Spinal cord (tissue), 10 donors: ENCODE measurements at places on chromosomes 5 and 9. TPM values are rescaled to one million over a fixed set of nuclear protein-coding genes. Genes with fewer than 3 reads are reported as not detected.

- H3K4me1 ChIP-seq: no peaks in the 10 kb centered on the region
- H3K36me3 ChIP-seq: peaks cover 46% of the 10 kb centered on the region
- H3K27me3 ChIP-seq: no peaks in the 10 kb centered on the region
- H3K4me3 ChIP-seq: no peak overlapping the region
- DNase-seq: no peak
These were observed 44.2 kb upstream of the TDRD7 start for GRCh38 chr9:97367729-97368128.

DNA sequence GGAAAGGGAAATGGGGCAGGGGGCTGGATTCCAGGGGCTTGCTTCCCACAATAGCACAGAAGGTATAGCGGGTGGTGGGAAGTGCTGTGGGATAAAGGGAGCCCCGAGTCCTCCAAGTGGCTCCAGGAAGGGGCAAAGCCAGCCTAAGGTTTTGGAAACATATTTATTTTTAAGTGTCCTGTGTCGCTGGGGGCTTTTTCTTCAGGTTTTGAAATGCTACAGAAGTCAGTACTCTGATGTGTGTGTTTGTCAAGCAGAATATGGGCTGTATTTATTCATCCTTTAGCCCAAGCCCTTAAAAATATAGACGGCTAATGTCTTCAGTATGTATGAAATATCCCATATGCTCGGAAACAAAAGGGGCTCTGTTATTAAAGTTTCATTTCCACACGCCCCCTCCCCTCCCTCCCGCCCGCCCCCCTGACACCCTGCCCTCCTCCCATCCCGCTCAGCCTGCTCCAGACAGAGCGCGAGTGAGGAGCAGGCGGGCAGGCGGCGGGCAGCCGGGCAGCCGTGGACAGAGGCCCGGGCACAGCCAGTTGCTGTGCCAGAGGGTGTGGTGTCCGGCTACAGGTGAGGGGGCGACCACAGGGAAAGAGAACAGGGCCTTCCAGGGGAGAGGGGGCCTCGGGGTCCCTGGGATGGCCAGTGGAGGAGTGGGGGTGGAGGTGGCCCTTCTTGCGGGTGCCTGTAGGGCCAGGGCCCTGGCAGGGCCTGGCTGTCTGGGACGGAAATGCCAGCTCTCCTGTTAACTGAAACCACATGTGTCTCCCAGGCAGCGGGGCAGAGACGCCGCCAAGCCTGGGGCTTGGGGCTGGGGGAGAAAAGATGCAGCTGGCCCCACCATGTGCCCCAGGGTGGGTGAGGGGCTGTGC lies 39.6 kb upstream of the SYNPO start:
- H3K27me3 ChIP-seq: no peaks in the 10 kb centered on the region
- H3K27ac ChIP-seq: peak overlapping the region; percentile 92
- H3K36me3 ChIP-seq: no peaks in the 10 kb centered on the region
- H3K4me3 ChIP-seq: peak overlapping the region; percentile 40

- no peak overlapping the region for H3K27ac ChIP-seq
- no peaks in the 10 kb centered on the region for H3K36me3 ChIP-seq
- H3K4me3 ChIP-seq: no peak overlapping the region
- peaks cover 20% of the 10 kb centered on the region for H3K4me1 ChIP-seq
- DNase-seq: peak; percentile 54
- H3K27me3 ChIP-seq: no peaks in the 10 kb centered on the region
These were observed 97.4 kb downstream of the DAP start for GRCh38 chr5:10663489-10664179.

DNA sequence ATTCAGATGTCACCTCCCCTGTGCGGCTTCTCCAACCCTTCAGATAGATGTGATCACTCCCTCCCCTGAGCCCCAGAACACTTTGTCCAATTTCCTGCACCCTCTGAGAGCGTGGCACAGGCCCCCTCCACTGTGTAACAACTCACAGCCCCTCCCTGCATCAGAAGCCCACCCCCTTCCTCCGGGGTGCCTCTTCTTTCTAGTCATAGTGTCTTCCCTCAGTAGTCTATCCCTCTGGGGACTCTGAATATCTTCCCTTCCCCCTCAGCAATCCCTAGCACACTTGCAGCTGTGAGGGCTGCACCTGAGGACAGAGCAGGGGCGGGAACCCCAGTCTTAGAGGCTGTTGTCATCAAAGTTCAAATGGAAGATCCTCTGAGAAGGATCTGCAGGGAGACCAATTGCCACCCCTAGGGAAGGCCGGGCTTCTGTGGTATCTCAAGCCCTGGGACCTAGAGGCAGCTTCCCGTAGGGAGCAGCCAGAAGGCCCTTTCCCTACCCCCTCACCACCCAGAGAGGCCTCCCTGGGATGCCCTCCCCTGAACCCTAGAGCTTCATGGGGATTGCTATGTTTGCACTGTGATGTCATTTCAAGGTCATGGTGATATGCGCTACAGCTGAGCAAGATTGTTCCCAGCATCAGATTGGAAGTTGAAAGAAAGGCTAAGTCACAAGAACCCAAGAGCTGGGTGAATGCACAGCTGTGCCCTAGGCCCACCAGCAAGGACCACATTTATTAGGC lies 70.7 kb downstream of the THBS4 start:
- H3K27me3 ChIP-seq: no peaks in the 10 kb centered on the region
- H3K4me3 ChIP-seq: no peak overlapping the region
- peaks cover 19% of the 10 kb centered on the region for H3K4me1 ChIP-seq
- no peak for DNase-seq
- no peaks in the 10 kb centered on the region for H3K36me3 ChIP-seq
- no peak overlapping the region for H3K27ac ChIP-seq

DNA sequence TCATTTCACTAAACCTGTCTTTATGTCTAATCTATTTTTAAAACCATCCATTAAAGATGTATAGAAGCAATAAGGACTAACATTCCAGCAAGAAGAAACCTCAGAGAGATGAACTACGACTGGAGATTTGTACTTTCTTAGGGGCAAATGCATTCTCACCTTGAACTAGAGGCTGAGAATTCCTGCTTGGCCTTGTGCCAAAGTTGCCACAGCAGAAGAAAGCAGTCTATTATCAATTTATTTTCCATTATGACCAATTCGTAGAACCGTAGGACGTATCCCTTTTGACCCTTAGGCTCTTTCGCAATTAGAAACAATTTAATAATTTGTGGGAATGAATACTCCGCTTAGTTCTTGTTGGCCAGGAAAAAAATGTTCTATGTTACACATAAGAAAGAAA lies 1647.4 kb upstream of the CDH9 start:
- DNase-seq: no peak
- no peaks in the 10 kb centered on the region for H3K36me3 ChIP-seq
- no peaks in the 10 kb centered on the region for H3K4me1 ChIP-seq
- H3K4me3 ChIP-seq: no peak overlapping the region

- H3K27me3 ChIP-seq: no peaks in the 10 kb centered on the region
- DNase-seq: no peak
- no peak overlapping the region for H3K27ac ChIP-seq
- H3K36me3 ChIP-seq: no peaks in the 10 kb centered on the region
These were observed 84.1 kb downstream of the KLF4 start for GRCh38 chr9:107405511-107405910.

GRCh38 chr9:68417762-68418161 lies 61.4 kb downstream of the PGM5 start:
- H3K27ac ChIP-seq: no peak overlapping the region
- no peak for DNase-seq
- peaks cover 3% of the 10 kb centered on the region for H3K4me1 ChIP-seq
- H3K27me3 ChIP-seq: peaks cover 2% of the 10 kb centered on the region
- H3K36me3 ChIP-seq: no peaks in the 10 kb centered on the region

- peak overlapping the region; percentile 75 for H3K4me3 ChIP-seq
- peak overlapping the region; percentile 99 for H3K27ac ChIP-seq
- DNase-seq: peak; percentile 60
These were observed 194.6 kb downstream of the MEF2C start for GRCh38 chr5:88688156-88688983.

DNA sequence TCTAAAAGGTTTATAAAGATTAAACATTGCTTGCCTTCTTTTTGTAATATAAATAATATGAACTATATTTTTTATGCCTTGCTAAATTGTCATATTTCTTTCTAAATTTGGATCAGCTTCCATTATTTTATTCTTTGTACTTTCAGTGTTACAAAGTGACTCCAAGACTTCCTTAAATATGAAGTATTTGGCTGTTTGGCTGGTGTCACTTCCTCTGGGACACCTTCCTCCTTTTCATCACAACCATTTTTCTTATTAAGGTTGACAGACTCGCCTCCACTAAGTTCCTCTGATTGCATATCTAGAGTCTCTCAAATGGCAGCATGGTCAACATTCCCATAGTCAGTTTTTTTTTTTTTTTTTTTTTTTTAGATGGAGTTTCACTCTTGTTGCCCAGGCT lies 73.8 kb upstream of the SLC1A1 start:
- no peak overlapping the region for H3K4me3 ChIP-seq
- H3K27me3 ChIP-seq: no peaks in the 10 kb centered on the region
- no peak overlapping the region for H3K27ac ChIP-seq
- DNase-seq: no peak
- no peaks in the 10 kb centered on the region for H3K36me3 ChIP-seq

DNA sequence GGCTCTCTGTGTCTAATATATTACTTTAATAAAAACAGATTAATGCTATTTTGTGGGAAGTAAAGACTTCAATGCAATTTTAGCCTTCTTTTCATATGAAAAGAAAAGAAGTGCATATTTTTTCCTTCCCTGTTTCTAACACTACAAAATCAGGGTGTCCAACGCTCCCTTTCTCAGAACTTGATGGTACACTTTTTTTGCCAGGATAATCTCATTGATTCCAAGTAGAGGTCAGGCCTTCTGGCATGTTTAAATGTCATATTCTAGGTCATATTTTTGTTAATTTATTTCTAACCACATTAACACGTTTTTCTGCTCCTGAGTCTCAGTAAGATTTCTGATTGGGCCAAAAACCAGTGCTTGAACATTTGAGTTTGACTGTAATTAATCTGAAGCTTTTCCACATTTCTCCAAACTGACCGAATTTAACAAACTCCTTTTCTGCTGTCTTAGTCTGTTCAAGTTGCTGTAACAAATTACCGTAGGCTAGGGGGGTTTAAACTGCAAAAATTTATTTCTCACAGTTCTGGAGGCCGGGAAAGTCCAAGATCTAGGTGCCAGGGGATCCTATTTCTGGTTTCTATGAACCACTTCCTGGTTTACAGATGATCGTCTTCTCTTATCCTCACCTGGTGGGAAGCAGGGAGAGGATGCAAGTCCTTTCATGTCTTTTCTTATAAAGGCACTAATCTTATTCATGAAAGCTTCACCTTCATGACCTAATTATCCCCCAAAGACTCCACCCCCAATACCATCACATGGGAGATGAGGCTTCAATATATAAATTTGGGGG lies 63.2 kb upstream of the ELL2 start:
- no peak overlapping the region for H3K4me3 ChIP-seq
- H3K4me1 ChIP-seq: no peaks in the 10 kb centered on the region
- DNase-seq: no peak
- H3K27ac ChIP-seq: no peak overlapping the region
- H3K36me3 ChIP-seq: no peaks in the 10 kb centered on the region

The FAM53C gene
- 26.2 TPM for total RNA-seq

The ITGA1 gene
- total RNA-seq: 64.0 TPM

The PTGS1 gene
- total RNA-seq: 4.0 TPM

The FOXD4 gene
- total RNA-seq: 0.99 TPM

The CNTNAP3 gene
- total RNA-seq: 21.3 TPM

The OR1Q1 gene
- total RNA-seq: not detected

The TARS1 gene
- total RNA-seq: 101 TPM
